ENCODE measurements at places on chromosomes 13 and 19.

- peaks cover 17% of the 10 kb centered on the region for H3K27me3 ChIP-seq
- DNase-seq: no peak
- H3K4me3 ChIP-seq: no peak overlapping the region
- H3K27ac ChIP-seq: no peak overlapping the region
- H3K36me3 ChIP-seq: no peaks in the 10 kb centered on the region
- no peaks in the 10 kb centered on the region for H3K4me1 ChIP-seq
Observed at GRCh38 chr19:39265321-39265916, 2.8 kb upstream of the IFNL2 start.

DNA sequence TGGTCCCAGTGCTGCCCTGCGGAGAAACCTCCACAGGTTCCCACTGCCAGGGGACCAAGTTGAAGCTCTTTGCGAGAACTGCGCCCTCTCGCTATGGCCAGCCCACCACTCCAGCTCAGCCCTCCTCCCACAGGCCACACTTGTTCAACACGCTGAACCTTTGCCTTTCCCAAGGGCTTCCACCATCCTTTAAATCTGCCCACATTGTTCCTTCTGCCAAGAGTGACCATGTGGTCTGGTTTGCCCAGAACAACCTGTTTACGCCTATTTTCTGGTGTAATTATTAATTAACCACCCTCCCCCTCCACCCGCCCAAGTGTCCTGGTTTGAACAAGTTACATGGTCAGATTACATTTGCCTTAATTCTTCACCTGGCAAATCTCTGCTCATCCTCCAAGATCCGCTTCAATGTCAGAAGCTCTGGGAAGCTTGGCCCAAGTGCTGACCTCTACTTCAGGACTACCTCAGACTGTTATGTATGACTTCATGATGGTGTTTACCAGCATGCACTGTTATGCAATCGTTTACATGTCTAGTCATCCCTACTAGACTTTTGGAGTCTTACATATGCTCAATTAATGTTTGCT lies 12.0 kb upstream of the USP12 start:
- no peak for DNase-seq
- H3K27ac ChIP-seq: no peak overlapping the region

- H3K4me3 ChIP-seq: peak overlapping the region; percentile 81
- no peaks in the 10 kb centered on the region for H3K27me3 ChIP-seq
- H3K27ac ChIP-seq: no peak overlapping the region
Observed at GRCh38 chr19:58450856-58451357, 515 bp upstream of the ZNF324B start.

DNA sequence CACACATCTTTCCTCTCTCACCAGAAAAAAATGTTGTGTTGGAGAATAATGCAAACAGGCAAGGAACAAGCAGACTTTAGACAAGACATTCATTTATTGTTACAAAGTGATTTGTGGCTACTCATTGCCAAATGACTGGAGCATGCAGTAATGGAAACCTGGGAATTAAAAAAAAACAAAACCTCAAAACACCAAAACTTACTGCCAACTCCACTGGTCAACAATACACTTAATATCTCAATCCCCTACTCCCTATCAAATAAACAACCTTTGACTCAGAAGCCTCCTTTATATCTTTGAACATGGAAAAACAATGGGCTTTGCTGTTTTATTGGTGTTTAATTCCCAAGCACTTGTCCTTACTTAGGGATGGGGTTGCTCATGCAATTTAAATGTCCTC lies 112.8 kb downstream of the POSTN start:
- H3K36me3 ChIP-seq: no peaks in the 10 kb centered on the region
- no peaks in the 10 kb centered on the region for H3K4me1 ChIP-seq
- no peaks in the 10 kb centered on the region for H3K27me3 ChIP-seq
- H3K27ac ChIP-seq: no peak overlapping the region
- H3K4me3 ChIP-seq: no peak overlapping the region

DNA sequence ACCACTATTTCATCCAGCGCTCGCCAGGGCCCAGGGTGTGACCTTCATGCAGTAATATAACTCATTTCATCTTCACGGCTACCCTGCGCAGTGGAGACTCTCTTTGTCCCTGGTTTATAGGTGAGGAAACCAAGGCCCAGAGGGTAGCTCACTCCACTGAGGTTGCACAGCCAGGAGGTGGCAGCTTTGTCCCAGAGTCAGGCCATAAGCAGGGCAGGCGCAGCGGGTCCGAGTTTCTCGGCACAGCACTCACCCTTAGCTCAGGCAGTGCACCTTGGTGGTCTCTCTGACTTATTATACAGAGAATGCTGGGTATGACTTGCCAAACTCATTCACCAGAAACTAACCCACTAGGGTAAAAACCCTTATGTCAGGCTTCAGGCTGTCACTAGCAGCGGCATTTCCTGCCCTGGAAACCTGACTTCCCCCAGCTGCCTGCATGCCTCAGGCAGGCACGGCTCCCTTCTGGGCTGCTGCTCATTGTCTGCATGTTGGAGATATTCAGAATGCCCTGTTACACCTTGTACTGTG lies 24.5 kb downstream of the PPP5C start:
- no peak overlapping the region for H3K4me3 ChIP-seq
- H3K27me3 ChIP-seq: no peaks in the 10 kb centered on the region
- H3K4me1 ChIP-seq: peaks cover 23% of the 10 kb centered on the region
- H3K27ac ChIP-seq: no peak overlapping the region

- H3K36me3 ChIP-seq: no peaks in the 10 kb centered on the region
- H3K27ac ChIP-seq: no peak overlapping the region
- no peak for DNase-seq
- H3K27me3 ChIP-seq: no peaks in the 10 kb centered on the region
- H3K4me3 ChIP-seq: no peak overlapping the region
Observed at GRCh38 chr13:43522788-43523187, 264.0 kb downstream of the ENOX1 start.

- H3K4me3 ChIP-seq: peak overlapping the region; percentile 69
- H3K4me1 ChIP-seq: peaks cover 49% of the 10 kb centered on the region
- H3K36me3 ChIP-seq: no peaks in the 10 kb centered on the region
- DNase-seq: peak; percentile 69
- peak overlapping the region; percentile 52 for H3K27ac ChIP-seq
Observed at GRCh38 chr19:32691952-32692726, 518 bp downstream of the NUDT19 start.

GRCh38 chr19:4843647-4843965 lies 12.1 kb upstream of the TICAM1 start:
- no peak overlapping the region for H3K27ac ChIP-seq
- no peaks in the 10 kb centered on the region for H3K27me3 ChIP-seq
- no peak overlapping the region for H3K4me3 ChIP-seq
- peaks cover 3% of the 10 kb centered on the region for H3K4me1 ChIP-seq
- no peak for DNase-seq

GRCh38 chr13:25630329-25630900 lies 258.6 kb downstream of the ATP8A2 start:
- H3K27ac ChIP-seq: no peak overlapping the region
- peak; percentile 1 for DNase-seq
- no peaks in the 10 kb centered on the region for H3K4me1 ChIP-seq

DNA sequence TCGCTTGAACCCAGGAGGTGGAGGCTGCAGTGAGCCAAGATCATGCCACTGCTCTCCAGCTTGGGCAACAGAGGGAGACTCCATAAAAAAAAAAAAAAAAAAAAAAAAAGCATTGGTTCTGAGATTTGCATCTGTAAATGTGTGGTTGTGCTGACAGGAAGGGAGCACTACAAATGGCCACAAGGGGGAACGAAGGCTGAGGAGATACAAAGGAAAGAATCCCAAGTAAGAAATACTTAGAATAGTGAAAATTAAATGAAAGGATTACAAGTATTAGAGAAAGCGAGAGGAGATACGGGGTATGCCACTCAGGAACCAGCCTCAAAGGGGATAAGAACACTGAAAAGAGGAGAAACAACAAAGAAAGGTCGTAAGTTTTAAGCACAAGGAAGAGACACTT lies 284.9 kb downstream of the KLF12 start:
- no peak for DNase-seq
- no peaks in the 10 kb centered on the region for H3K36me3 ChIP-seq
- no peak overlapping the region for H3K27ac ChIP-seq
- no peaks in the 10 kb centered on the region for H3K27me3 ChIP-seq
- H3K4me1 ChIP-seq: no peaks in the 10 kb centered on the region

GRCh38 chr13:113816946-113817859 lies 46.7 kb downstream of the GAS6 start:
- peaks cover 71% of the 10 kb centered on the region for H3K4me1 ChIP-seq

Measured in thyroid gland (tissue), 4 donors.